Activated CD4-positive, CD25-positive, alpha-beta regulatory T cell treated with anti-CD3 and anti-CD28 coated beads, Interleukin-2, amount 50 U/mL, for 72 hours (primary cell): ENCODE measurements at places on chromosomes 1 and 21.
A peak's percentile ranks its signal among the peaks of the same experiment; 100 is the strongest.

GRCh38 chr1:56758794-56759193 is 60.4 kb downstream of the FYB2 start:
- no peak for DNase-seq

- no peak for DNase-seq
These were observed 89.5 kb upstream of the PLXNA2 start for GRCh38 chr1:208333676-208334075.

DNA sequence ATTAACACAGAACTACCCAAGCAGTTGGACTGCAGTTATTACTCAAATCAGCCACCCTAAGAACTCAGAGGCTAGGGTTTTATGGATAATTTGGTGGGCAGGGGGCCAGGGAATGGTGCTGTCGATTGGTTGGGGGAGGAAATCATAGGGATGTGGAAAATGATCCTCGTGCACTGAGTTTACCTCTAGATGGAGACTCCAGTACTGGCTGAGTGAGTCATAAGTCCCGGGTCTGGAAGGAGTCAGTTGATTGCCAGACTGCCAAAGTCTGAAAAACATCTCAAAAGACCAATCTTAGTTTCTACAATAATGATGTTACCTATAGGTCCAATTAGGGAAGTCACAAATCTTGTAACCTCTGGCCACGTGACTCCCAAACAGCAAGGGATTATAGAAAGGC is 257.5 kb upstream of the PRMT6 start:
- DNase-seq: no peak

- no peak for DNase-seq
These were observed 5.3 kb downstream of the TTC24 start for GRCh38 chr1:156584813-156585212.

DNA sequence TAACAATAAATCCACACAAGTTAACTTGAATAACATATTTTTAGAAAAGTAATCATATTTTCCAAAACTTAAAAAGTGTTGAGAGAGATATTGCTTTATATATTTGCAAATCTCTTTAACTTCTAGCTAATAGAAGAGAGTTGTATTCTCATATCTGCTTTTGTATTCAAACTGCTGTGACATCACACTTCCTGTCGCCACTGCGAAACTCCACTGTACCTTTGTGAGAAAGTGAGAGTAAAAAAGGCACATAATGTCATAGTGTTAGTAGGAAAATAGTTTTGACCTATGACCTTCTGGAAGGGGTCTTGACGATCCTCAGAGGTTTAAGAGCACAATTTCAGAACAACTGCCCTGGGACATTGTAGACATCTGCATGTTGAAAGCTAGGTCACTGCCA is 21.6 kb downstream of the AK5 start:
- DNase-seq: no peak

DNA sequence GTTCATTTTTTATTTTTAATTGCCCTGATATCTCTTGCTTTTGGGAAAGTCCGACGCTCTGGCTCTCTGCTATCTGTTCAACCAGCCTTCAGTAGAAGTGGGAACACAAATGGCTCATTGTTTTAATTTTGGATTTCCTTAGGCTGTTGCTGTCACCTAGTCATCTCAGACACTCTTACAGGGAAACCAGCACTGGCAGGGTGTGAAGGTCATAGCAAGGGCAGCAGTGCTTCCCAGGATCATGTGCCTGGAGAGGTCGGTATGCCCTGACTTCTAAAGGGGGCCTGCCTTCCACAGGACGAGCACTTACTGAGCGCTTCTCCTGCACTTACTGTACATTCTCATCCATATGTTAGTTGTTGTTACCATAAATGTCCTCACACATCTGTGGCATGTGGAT is 224.2 kb downstream of the DISC1 start:
- DNase-seq: no peak

DNA sequence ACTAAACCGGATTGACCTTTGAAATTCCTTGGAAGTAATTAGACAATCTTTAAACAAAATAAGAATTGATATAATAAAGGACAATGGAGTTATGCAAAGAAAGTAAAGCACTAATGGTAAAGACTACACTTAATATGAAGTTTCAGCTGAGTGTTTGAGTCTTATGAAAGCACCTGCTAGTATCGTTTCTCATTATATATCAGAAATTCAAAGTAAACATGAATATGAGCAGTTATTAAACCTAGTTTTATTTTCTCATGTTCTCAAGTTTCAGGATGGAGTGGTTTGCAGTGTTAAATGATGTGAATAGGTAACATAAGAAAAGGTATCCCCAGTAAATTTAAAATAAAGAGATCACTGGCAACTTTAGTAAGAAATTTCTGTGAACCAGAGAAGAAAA is 188.6 kb downstream of the ZP4 start:
- no peak for DNase-seq

DNA sequence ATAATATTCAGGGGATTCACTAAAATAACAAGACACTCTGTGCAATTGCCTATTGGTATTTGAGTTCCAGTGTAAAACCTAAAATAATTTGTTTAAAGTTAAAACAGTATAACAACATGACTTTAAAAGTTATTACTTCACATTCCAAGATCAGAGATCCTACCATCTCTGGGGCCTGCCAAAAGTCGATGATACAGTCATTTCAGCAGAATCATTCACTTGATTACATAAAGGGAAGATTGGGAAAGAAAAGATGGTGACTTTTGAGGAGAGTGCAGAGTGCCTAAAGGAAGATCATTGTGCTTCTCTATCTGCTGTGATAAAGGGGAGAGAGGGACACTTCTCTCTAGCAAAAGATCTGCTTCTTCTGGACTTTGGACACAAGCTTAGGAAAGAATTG is 784.4 kb upstream of the ADGRL4 start:
- DNase-seq: no peak

GRCh38 chr1:84930831-84931230 is 37.8 kb upstream of the LPAR3 start:
- DNase-seq: no peak

DNA sequence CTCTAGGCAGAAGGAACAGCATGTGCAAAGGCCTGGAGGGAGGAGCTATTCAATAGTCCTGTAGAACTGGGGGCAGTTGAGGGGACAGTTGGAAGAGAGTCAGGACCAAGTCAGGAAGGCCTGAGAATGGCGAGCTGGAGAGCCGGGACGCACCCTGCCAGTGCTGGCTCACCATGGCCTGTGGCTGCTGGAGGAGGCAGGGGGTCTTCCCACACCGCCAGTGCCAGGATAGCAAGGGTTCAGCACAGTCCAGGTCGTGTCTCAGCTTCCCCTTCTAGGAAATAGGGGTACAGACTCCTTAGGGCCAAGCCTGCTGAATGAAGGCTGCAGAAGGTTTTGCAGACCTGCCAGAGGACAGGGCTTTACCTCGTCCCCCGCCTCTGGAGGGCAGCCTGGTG is 7.3 kb downstream of the PODN start:
- DNase-seq: no peak

GRCh38 chr1:197285526-197286205 is 17.6 kb downstream of the CRB1 start:
- DNase-seq: no peak

GRCh38 chr1:152497273-152497672 is 13.3 kb upstream of the LCE5A start:
- DNase-seq: no peak

DNA sequence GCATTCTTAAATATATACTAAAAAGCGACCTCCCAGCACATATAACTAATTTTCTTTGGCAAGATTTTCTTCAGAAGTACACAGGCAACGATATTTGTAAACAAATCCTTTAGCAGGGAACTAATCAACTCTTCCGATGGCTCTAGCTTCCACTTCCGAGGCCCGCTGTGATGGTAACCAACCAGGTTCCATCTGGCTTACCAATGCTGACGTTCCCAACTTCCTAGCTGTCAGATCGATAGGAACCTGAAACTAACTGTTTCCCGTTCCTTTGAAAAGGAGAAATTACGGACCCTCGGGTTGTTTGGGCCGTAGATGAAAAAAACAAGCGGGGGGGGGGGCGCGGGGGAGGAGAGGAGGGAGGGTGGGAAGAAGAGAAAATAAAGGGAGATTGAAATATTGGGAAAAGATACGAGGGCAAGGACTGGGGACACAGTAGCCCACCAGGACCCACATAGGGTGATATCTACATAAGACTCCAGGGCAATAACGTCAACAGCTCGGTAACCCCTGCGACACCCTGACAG is 513 bp downstream of the GTF2B start:
- no peak for DNase-seq

DNA sequence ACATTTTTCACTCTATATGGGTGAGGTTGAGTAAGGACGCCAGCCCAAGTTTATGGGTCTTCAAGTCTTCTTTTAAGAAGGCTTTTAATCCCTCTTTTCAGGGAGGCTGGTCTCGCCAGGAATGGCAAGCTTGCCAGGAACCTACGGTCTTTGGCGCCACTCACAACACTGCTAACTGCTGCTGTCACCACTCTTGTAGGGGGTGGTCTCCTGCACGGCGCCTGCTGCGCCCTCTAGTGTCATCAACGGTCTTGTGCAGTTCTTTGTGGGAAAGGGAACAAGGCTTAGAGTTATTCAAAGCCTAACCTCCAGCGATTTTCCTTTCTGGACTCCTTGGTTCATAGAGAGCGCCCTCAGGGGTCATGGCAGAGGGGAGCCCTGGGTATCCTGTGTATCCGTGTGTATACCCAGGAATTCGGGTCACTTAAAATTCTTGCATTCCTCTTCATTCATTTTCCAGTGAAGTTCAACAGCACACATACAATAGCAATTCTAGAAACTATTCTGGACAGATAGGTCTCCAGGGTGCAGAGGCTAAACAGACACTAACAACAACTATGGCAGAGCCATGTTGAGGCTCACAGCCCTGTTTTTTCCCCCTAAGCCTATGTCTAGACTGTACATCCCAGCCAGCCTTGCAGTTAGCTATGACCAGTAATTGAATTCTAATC is 392.8 kb upstream of the CAMK1G start:
- DNase-seq: no peak

DNA sequence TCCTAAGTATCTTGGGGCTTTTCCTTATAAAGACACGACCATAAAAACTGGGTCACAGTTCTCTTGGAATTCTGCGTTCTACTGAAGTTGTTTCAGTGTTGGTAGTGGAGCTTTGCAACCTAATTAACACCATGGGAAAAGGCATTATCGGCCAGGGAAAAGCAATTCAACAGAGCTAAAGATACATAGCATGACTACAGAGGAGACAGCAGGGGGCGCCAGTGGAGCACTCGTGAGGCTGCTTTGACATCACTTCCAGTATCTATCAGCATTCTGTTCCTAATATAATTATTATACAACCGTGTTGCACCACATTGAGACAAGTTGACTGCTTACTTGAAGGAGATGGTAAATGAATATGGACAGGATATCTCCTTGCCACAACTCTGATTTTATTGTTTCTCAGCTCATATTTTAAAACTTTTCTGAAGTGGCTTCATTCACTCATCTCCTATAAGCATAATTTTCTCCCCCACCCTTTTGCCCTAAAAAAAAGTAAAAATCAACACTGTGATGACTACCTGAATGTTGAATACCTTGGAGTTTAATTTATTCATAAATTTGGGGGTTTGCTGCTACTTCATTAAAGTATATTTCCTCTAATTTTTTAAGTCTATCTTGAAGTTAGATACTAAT is 39.4 kb downstream of the ZP4 start:
- DNase-seq: no peak

DNA sequence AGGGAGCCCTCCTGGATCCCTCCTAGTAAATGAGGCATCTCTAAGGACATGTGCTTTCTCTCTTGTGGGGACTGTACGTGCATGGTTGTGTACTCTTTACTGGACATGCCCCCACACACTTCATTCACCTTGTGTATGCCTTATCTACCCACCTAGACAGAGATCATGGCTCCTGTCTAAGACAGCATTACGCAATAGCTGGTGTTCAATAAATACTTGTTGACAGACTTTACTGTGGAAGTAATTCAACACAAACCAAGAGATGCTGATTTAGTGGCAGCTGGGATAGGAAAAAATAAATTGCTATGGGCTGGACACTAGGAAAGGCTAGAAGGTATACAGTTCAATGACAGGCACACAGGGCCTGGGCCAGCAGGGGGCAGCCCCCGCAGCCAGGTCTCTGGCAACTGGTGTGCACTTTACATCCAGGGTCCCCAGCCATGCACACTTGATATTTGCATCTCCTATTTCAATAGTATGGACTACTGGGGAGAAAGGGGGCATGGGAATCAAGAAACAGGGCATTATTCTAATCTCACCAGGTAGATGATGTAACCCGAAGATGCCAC is 24.2 kb downstream of the TRABD2B start:
- DNase-seq: no peak

DNA sequence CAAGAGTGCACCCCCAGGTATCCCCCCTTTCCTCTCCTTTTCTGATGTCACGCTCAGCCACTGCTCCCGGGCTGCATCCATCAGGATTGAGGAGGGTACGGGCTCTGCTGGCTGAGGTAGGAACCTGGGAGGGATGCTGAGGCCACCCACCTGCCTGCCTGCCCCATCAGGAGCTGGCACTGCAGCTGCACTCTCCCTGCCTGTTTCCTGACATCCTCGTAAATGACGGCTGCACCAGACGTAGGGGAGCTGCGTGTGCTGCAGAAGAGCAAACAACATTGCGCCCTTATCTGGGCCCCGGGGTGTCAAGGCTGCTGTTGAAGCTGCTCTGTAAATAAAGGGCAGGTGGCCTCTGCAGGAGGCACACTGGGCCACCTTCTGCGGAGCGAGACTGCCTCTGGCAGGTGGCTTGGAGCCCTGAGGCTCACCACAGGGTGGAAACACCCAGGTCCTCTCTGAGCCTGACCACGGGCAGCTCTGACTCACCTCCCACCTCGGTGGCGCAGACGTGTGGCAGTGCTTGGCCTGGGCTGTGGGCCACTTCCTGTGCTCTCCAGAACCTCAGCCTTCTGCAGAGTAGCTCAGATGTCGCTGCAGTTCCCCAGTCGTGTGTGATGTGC is 30.9 kb downstream of the SNAP47 start:
- peak; percentile 75 for DNase-seq

DNA sequence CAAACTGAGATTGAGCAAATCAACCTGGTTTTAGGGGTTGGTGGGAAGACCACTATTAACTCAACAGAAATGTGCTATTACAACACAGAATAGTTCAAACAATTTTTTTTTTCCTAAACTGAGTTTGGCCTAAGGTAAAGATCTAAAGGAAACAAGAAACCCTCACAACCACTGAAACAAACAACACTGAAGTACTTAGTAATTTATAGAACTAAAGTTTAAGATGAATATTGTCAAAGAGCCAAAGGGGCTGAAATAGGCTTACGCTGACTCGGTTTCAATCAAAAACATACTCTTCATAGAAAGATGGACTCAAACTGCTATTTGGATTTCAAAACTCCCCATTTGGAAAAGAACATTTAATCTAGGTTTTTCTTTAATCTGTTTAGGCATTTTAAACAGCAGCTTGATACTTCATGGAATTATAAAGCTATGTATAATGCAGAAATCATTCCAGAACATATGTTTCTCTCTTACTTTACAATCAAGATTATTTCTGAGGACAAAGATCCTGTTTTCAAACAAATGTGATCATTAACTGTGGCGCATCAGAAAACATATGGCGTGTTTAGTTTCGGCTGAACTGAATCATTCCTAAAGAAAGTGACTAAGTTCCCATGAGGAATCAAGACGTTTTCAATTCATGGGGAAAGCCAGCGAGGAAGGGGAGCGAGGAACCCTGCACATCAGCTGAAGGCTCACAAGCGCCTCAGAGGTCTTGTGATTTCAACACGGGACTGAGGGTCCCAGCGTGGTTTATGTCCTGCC is 62.7 kb downstream of the SYT6 start:
- no peak for DNase-seq
